ENCODE measurements at places on chromosomes 7 and 10. TPM values are rescaled to one million over a fixed set of nuclear protein-coding genes. Genes with fewer than 3 reads are reported as not detected.

Gene CYCS
- 69.0 TPM for total RNA-seq

Gene FANK1
- total RNA-seq = 1.0 TPM

Gene WIPF3
- 0.17 TPM for total RNA-seq

Gene POR
- 116 TPM for total RNA-seq

Gene DGKB
- total RNA-seq = not detected

Gene SOSTDC1
- total RNA-seq = not detected

Gene TRIM50
- total RNA-seq = not detected

Gene LSM8
- total RNA-seq = 59.6 TPM

Gene SPDYE3
- total RNA-seq = not detected

Gene ADCK2
- 25.2 TPM for total RNA-seq

Gene TMEM270
- total RNA-seq = not detected

Gene MUC12
- total RNA-seq = 0.57 TPM

DNA sequence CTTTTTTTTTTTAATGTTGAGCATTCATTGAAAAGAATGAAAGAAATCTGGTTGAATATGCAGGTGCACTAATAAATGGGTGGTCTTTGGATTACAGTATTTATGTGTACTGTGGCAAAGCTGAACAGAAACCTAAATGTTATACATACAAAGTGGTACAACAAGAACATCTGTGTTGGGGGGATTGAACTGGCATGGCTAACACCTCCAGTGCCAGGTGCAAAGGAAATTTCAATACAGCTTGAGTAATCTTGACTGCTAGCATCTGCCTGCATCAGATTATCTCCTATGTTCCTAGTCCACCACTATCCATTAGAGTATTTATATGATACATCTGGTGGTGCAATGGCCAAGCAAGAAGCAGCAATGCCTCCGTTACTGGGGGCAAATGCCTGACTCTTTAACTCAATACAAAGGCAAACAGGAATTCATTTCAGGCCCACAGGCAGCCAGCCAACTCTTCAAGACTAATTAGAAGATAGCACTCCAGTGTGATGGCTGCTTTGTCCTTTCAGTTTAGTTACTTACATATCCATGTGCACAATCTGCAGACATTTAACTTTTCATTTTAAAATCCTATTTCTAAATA lies 220.5 kb upstream of the ETV1 start:
- no peak for DNase-seq

DNA sequence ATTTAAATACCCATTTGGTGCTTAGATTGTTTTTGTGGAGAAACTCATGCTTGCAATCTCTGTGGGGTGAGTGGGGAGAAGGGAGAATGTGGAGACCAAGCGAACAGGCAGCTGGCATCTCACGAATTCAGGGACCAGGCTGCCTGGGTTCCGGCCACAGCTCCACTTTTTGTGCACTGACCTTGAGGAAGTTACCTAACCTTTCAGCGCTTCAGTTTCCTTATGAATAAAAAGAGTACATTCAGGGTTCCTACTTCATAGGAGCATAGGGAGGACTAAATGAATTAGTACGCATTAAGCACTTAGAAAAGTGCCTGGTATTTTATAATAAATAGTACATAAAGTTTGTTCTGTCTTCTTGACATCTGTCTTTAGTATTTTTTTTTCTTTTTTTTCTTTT lies 72.5 kb downstream of the PRTFDC1 start:
- no peak for DNase-seq

DNA sequence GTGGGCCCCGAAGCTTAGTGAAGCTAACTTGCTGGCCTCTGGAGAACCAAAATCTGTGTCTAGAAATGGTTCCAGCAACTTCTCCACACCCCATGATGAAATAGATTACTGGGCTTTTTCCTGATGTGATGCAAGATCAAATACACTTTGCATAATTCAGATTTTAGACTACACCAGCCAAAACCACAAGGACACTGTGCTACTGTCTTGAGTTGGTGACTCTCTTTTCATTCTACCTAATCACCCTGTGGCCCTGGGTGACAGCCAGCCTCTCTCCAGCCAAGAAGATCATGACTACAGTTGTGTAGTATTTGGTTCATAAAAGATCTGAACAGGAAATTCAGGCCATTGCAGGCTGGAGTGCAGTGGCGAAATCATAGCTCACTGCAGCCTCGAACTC lies 22.2 kb downstream of the AZGP1 start:
- no peak for DNase-seq

DNA sequence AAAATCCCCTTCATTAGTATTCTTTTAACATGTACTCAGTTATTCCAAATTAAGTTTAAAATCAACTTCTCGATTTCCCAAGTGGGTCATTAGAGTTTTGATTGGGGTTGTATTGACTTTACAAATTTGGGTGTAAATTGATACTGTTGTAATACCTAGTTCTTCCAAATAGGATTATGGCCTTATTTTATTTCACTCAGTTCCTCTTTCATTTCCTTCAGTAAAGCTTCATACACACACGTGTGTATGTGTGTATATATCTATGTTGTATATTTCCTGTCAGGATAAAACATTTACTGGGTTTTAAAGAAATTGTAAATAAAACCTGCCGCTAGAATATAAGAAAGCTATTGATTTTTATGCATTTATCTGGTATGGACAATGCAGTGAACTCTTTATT lies 15.9 kb downstream of the YME1L1 start:
- no peak for DNase-seq

DNA sequence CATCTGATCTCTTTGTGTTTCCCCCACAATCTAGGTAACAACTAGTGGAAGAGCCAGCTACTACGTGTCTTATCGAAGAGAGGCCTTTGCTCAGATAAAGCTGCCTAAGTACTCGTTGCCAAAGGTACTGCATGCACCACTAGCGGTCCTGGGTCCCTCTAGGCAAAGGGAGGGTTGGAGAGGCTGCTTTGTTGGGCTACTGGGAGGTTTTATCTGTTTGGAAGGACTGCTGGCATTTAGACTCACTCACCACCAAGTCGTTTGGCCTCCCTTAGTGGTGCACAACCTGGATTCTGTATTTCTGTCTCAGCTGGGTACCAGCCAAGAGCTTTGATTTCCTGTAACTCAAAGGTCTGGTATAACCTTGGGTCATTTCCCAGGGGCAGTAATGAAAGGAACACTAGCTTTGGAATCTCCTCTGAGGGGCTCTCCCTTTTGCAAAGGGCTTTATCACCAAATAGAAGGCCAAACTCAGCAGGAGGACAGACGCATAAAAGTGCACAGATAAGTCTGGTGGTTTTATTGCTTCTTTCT lies 498.3 kb downstream of the SORCS3 start:
- DNase-seq = no peak

DNA sequence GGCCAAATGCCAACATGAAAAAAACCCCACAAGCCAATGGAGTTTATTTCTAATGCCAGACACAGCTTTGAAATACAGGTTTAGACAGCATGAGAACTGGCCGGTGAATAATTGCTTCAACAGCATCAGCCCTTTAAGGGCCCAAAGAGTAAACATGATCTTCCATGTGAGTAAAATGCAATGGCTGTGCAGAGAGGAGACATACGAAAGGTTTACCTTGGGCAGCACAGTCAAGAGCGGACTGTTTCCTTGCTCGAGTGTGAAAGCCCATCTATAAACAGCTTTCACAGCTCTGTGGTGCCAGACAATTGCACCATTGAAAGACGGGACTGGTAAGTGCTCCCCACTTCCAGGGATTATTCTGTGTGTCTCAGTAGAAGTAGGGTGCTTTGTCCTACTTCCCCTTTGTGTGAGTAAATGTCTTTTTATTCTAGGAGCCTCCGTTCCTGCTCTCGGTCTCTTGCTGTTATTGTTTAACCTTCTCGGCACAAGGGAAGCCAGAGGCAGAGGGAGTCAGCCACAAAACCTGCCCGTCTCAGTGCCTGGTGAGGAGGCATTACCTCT lies 77.8 kb upstream of the KAT6B start:
- DNase-seq = no peak

DNA sequence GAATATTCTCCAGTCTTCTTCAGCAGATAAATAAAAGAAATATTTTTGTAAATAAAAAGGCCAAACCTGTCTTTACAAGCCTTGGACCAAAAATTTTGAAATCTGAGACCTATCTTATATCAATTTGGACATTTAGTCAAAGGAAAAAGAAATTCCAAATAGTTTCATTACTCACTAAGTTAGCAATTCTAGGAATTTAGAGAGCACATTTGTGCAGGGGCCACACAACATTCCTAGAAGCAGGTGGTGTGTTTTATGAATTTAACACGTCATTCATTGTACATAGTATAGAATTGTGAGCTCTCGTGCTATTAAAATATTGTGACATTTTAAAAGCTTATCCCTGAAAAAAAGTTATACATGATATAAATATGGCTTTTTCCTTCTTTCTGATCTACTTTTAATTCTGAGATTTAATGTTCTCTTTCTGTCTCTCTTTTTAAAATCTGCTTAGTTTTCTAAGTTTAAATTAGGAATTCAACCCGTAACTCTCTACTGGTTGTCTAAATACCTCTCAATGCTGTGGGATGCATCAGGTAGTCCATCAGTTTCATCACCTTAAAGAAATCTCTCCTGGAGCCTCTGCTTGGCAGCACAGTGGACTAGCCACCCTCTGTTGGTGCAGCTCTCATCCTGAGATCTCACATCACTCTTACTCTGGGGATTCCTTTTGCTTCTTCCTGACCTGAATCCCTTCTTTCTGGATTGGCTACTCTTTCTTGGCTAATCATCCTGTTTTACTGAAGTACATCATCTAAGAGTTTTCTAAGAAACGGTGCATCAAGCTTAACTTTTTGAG lies 124.5 kb downstream of the SEMA3E start:
- no peak for DNase-seq

- no peak for DNase-seq
Measured at GRCh38 chr10:32112055-32112454, 55.8 kb upstream of the KIF5B start.

DNA sequence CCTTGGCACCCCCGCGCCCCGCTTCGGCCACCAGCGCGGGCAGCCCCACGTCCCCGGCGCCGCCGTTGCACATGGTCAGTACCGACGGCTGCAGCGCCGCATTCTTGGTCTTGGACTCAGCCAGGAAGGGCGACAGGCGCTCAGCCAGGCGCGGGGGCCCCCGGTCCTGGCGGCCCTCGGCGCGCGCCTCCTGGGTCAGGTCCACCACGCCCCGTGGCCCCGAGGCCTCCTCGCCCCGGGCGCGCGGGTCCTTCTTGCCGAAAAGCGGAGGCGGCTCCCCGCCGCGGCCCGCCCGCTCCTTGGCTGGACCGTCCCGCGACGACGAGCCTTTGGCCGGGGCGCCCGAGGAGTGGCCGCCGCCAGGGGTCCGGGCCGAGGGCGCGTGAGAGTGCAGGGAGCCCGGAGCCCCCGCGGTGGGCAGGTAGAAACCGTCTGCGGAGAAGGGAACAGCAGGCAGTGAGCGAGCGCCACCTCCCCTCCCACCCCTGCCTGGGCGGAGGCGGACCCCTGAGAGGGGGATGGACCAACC lies 34.7 kb downstream of the TNRC18 start:
- DNase-seq = no peak

GRCh38 chr10:121828045-121828444 lies 99.8 kb downstream of the ATE1 start:
- DNase-seq = no peak

DNA sequence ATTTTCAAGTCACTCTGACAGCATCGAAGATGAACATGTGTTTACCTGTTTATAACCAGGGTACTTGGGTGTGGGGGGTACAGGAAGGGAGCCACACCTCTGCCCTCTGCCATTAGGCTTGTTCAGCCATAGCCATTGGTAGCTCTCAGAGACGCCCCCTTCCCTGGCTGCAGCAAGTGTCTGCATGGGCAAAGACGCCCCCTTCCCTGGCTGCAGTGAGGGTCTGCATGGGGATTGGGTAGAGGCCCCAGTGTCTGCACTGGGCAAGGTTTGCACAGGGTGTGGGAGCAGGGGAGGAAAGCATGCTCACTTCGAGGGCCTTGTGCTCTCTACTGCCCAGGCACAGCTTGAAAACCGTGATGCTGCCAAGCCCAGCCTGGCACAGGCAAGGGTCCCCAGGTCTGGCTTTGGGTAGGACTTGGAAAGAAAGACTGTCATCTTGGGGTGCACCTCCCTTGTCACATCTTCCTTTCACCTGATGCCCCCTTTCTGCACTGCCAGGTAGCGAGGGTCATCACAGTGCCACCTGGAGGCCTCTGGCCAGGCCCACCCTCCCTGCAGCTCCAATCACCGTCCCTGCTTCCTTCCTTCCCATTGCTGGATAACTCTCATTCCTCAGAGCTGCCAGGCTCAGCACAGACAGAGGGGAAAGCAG lies 3.7 kb downstream of the TMEM225B start:
- DNase-seq = no peak

DNA sequence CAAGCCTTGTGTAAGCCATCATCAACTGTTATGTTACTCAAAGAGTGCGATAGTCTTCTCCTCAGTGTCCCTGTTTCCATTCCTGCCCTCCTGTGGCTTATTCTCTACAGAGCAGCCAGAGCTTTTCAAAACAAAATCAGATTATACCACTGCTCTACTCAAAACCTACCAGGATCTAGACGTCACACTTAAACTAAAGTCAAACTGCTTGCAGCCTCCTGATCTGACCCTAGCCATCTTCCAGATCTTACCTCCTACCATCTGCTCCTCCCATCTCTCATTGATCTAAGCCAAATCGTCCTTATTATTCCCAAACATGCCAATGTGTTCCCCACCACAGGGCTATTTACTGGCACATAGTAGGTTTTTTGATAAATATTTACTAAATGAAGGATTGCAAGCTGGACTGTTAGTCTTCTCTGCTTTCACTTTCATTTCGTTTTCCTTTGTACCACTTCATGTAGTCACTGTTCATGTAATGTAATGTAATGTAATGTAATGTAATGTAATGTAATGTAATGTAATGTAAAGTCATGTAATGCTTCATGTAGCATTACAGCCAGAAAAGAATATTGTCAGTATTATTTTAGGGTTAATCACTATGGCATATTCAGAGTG lies 116.1 kb downstream of the GPR37 start:
- DNase-seq = no peak

DNA sequence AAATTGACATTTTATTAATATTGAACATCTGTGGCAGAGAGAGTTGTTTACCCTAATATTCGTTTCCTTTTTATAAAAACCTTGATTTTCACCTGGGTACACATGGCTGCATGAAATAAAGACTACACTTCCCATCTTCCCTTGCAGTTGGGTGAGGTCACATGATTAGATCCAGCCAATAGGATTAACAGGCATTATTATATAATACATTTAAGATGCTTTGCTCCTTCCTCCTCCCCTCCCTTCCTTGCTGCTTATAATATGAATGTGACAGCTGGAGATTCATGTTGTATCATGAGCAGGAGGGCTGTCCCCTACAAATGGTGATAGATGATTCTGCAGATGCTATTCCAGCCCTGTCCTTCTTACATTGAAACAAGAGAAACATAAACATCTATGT lies 146.6 kb downstream of the SH2D4B start:
- no peak for DNase-seq

- DNase-seq = no peak
Measured at GRCh38 chr7:77276120-77276519, 76.5 kb upstream of the FGL2 start.

- DNase-seq = no peak
Measured at GRCh38 chr10:106216085-106216484, 948.4 kb downstream of the SORCS1 start.

GRCh38 chr10:129755158-129755591 lies 208.9 kb downstream of the EBF3 start:
- DNase-seq = peak; percentile 19

GRCh38 chr7:155860840-155861479 lies 48.7 kb upstream of the SHH start:
- peak; percentile 54 for DNase-seq

GRCh38 chr7:31004393-31004792 lies 40.6 kb downstream of the GHRHR start:
- DNase-seq = peak; percentile 2

Data from spleen (tissue), 13 donors.